ENCODE measurements at places on chromosomes 7 and 10. TPM values are rescaled to one million over a fixed set of nuclear protein-coding genes. Genes with fewer than 3 reads are reported as not detected.

- no peak for DNase-seq
Measured at GRCh38 chr7:140054751-140055150, 8.0 kb downstream of the PARP12 start.

DNA sequence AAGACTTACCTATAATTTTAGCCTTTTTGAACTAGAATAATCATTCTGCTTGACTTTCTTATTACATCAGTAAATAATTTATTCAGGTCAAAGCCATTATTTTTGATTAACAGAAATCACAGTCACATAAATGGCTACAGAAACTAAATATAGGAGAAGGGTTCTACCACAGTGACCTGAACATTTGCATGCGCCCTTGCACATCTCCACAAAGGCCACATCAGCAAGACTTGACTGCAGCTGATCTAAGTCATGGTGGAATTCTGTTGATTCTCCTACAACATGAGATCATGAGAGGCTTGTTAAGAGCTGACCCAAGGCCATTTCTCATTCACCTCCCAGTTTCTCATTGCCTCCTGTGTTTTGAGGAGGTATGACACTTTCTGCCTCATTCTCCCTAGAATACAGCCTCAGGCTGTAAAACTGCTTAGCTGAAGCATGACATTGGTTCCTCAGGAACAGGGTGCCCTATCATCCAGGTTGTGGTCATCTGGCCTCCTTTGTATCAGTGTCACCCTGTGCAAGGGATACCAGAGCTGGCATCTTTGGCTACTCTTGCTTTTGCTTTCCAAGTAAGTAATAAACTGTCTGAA, 6.7 kb upstream of the IMMP2L start:
- no peak for DNase-seq

DNA sequence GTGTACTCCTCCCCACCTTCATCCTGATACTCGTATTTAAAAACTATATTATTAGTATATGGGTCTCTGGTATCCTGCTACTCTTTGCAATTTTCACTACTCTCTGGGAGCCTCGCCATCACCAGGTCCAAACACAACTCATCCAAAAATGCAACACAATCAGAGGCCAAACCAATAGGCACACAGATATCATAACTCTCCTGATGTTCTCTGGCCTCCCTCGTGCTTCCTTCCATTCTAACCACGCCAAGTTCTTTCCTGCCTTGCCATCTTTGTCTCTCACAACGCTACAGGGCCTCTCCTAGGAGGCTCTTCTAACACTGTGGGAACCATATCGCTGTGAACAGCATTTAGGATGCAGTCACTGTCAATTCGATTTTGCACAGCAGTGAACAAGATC, 7.3 kb downstream of the RHEB start:
- no peak for DNase-seq

DNA sequence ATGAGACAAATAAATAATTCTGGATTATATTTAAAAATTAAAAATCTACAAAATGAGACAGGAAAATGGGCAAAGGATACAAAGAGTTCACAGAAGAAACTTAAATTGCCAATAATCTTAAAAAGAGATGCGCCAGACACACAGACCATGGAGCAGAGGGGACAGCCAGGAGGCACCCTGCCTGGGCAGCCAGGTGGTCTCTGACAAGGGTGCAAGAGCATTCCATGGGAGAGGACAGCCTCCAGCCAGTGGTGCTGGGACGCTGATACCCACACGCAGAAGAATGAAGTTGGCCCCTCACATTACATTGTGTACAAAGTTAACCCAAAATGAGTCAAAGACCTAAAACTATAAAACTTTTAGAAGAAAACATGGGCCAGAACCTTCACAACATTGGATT, 106.3 kb downstream of the NKX6-2 start:
- no peak for DNase-seq

- no peak for DNase-seq
Measured at GRCh38 chr7:43756368-43757072, 2.0 kb upstream of the BLVRA start.

DNA sequence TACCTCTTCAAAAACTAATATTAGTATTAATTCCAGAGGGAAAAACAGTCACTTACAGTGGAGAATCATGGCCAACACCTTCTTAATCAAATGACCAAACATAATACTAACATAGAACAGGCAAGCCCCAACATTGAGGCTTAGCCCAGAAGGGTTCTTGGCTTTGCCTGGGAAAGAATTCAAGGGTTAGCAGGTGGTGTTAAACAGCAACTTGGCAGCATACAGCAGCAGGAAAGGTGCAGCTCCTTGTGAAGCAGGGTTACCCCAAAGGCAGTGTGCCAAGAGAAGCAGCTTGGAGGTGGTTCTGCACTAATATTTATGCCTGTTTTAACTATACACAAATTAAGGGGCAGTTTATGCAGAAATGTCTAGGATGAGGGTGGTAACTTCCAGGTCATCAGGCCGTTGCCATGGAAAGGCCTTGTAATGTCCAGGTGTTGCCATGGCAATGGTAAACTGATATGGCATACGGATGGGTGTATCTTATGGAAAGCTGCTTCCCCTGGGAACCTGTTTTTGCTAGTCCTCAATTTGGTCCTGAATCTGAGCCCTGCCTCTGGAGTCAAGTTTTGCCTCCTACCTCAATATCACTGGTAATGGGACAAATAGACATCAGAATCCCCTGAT, 27.2 kb upstream of the BEND7 start:
- no peak for DNase-seq

DNA sequence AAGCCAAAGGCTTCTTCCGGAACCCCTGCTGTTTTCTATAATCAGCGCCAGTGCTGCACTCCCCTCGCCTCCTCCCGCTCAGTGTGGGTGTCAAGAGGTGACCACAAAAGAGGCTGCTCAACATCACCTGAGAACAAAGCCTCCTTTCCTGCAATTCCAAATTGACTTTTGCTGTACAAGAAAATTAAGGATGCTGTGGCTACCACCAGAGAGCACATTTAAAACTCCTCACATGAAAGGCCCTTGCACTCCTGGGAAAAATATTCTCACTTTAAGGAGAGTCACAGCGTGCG, 96.4 kb downstream of the HIPK2 start:
- DNase-seq, result no peak

DNA sequence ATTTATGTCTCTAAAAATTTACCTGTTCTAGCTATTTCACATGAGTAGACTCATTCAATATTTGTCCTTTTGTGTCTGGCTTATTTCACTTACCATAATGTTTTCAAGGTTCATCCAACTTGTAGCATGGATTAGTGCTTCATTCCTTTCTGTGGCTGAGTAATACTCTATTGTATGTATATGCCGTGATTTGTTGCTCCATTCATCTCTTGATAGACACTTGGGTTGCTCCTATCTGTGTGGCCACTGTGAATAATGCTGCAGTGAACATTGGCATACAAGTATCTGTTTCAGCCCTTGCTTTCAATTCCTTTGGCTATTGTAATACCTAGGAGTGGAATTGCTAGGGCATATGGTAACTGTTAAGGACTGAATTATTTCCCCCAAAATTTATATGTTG, 86.9 kb downstream of the VWC2 start:
- no peak for DNase-seq

- DNase-seq, result no peak
Measured at GRCh38 chr10:109992485-109992884, 15.3 kb upstream of the ADD3 start.

DNA sequence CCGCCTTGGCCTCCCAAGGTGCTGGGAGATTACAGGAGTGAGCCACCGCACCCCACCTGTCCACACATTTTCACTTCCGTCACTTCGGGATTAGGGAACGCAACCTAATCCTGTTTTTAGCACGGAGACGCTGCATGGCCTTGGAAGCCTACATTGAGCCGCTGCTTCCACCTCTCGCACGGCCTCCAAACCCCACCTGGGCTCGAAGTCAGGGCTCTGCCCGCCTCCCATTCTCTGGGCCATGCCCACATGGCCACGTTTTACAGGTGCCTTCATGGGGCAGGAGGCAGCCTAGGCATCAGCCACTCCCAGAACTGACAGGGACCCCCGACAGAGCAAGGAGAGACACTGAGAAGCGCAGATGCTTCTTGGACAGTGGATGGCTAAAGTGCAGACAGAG, 100.6 kb downstream of the OAT start:
- no peak for DNase-seq

- DNase-seq, result no peak
Measured at GRCh38 chr7:2611401-2611800, 20.4 kb upstream of the TTYH3 start.

DNA sequence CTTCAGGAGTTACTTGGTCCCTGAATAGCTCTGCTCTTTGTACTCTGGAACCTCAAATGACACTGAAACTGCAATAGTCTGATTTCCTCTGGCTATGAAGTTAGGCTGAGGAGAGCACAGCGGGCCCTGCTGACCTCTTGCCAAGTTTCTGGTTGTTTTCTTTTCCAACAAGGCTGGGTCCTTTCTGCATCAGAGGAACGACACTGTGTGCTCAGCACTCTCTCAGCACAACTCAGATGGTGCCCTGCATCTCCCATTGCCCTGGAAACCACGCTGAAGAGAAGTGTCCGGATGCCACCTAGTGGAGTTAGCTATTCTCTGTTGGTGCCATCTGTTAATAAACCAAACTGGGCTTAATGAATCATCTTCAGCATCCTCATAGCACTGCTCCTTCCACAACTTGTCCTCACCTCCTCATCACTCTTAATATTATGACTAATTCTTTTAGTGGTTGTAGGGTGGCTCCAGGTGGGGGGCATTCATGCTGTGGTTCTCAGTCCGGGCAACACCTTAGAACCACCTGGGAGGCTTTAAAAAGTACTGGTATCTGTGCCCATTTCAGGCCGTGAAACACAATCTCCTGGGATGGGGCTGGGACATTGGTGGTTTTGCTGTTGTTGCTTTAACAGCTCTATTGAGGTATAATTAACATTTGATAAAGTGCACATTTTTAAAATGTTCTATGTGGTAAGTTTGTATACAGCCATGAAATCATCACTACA, 8.2 kb upstream of the EFCAB10 start:
- peak; percentile 21 for DNase-seq

- peak; percentile 73 for DNase-seq
Measured at GRCh38 chr7:101085162-101085964, at the start of gene TRIM56. TSS of gene TRIM56 (plus strand) at chr7:101085481. CDS start at chr7:101087313, 1,832 bp downstream.

DNA sequence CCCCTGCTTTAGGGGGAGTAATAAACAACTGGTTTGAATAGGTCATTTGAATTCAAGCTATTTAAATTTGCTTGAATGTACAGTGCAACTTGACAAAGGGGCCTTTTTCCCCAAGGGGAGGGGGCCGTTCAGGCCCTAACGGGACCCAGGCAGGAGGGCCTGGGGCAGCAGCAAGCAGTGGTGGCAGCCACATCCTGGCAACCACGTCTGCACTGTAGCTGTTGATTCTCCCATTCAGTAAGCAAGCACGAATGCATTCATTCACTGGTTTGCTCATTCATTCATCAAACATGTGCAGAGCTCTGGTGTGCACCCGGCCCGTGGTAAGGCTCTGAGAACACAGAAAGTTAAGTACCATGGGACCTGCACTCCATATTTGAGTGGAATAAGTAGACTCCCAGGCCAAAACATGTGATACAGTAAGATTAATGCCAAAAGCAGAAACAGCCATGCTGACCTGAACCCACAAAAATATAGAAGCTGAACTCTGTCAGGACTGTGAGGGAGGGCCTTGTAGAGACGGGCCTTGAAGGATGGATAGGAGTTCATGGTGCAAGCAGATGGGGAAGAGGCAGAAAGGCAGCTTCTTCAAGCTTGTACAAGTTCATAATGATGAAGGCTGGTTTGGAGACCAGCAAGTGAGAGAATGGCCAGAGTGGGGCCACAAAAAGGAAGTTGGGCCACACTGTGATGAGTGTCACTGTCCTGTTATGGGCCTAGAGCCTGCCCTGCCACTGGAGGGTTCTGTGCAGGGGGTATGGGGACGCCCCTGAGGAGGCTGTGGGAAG, 29.3 kb upstream of the C10orf53 start:
- DNase-seq, result no peak

DNA sequence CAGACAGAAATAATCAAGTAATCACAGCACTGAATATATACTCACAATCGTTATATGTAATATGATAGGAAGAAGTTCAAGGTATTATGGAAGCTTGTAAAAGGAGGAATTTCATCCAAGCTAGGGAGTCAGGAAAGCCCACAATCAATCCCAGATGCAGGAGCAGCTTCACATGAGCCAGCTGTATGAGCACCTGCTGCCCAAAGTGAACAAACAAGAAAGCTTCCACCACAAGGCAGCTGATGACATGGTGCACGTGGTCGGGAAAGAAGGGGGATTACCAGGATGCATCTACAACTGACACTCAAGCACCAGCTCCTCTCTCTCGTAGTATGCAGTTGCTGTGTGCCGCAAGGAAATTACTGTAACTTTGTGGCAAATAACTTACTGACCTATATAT, 225.2 kb downstream of the XPNPEP1 start:
- no peak for DNase-seq

- DNase-seq, result no peak
Measured at GRCh38 chr7:123538189-123538714, 3.9 kb upstream of the IQUB start.

- no peak for DNase-seq
Measured at GRCh38 chr10:3357737-3358136, 185.2 kb upstream of the PITRM1 start.

- DNase-seq, result no peak
Measured at GRCh38 chr7:44063894-44064651, 1.3 kb downstream of the PGAM2 start.

DNA sequence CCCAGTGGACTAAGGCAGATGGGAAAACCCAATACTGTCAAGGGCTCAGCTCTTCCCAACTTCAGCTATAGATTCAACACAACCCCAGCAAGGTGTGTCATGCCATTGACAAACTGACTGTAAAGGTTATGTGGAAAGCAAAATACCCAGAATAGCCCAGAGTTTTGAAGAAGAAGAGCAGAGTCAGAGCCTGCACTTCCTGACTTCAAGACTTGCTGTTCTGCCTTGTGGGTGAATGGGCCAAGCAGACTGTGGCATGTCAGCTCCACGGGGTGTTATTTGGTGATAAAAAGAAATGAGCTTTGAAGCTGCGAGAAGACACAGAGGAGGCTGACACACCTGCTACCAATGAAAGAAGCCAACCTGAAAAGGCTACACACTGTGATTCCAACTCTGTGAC, 89.7 kb downstream of the NKX6-2 start:
- no peak for DNase-seq

GRCh38 chr7:22849172-22849571, 26.5 kb upstream of the TOMM7 start:
- no peak for DNase-seq

DNA sequence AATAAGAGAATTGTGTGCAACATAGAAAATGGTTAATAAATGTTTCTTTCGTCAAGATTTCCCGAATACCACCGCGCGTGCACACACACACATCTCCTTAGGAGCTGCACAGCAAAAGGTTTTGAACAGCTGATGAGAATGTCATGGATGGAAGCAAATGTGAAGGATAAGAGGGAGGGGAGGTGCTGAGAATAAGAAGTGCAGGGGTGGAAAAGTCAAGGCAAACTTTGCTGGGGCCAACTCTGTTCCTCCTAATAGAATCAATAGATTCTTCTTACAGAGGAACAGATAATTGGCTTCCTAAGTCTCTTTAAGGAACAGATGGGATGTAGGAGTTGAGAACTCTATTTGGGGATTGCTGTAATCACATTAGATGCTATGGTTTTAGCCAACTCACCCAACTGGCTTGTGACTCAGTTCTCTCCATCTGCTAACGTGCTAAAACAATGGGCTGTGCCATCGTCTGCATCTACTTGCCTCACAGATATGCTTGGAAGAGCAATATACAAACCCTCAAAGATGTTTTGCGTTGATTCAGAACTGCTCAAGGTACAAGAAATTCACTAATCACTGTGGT, 408.2 kb upstream of the CELF2 start:
- no peak for DNase-seq

The RARRES2 gene
- total RNA-seq, result not detected

The DPYSL4 gene
- total RNA-seq, result 1.2 TPM

The CALML5 gene
- not detected for total RNA-seq

The TACC2 gene
- total RNA-seq, result not detected

The RNF32 gene
- total RNA-seq, result 0.81 TPM
